ENCODE measurements at places on chromosomes 12 and 14. TPM values are rescaled to one million over a fixed set of nuclear protein-coding genes. Genes with fewer than 3 reads are reported as not detected.

The PKP2 gene
- 18.0 TPM for total RNA-seq

The LBHD2 gene
- total RNA-seq: not detected

The STAC3 gene
- total RNA-seq: 0.63 TPM

The NYNRIN gene
- 6.7 TPM for total RNA-seq

The CCDC197 gene
- not detected for total RNA-seq

The ANHX gene
- not detected for total RNA-seq

The RIMBP2 gene
- total RNA-seq: 0.38 TPM

The LUM gene
- 80.2 TPM for total RNA-seq

The PIGH gene
- total RNA-seq: 18.6 TPM

The PPP1R1A gene
- 0.98 TPM for total RNA-seq

The CLEC4A gene
- not detected for total RNA-seq

The LALBA gene
- not detected for total RNA-seq

The TCL1A gene
- not detected for total RNA-seq

The BCL11B gene
- total RNA-seq: 0.38 TPM

The AJUBA gene
- total RNA-seq: 123 TPM

The TAS2R30 gene
- 0.63 TPM for total RNA-seq

The UNG gene
- total RNA-seq: 41.2 TPM

The CATSPERB gene
- not detected for total RNA-seq

The OR6J1 gene
- total RNA-seq: not detected

The TRIAP1 gene
- 14.5 TPM for total RNA-seq

The MORN3 gene
- total RNA-seq: 0.16 TPM

The PSMD9 gene
- 76.9 TPM for total RNA-seq

The GTF2H3 gene
- 24.5 TPM for total RNA-seq

The GLRX5 gene
- total RNA-seq: 42.9 TPM

The B4GALNT1 gene
- 6.2 TPM for total RNA-seq

The KLRG1 gene
- total RNA-seq: 1.4 TPM

The MLXIP gene
- total RNA-seq: 58.2 TPM

The KRT85 gene
- total RNA-seq: not detected

The RASSF8 gene
- 16.5 TPM for total RNA-seq

The SIX6 gene
- not detected for total RNA-seq

The CAPZA3 gene
- total RNA-seq: not detected

The TPPP2 gene
- not detected for total RNA-seq

The SDR9C7 gene
- not detected for total RNA-seq

The KRT75 gene
- total RNA-seq: not detected

The TDP1 gene
- total RNA-seq: 20.4 TPM

The KRT73 gene
- not detected for total RNA-seq

The OTX2 gene
- not detected for total RNA-seq

The SLC16A7 gene
- total RNA-seq: 14.5 TPM

Measured in mesangial cell (primary cell).